Stimulated activated CD4-positive, alpha-beta T cell treated with anti-CD3 and anti-CD28 coated beads, TNF-alpha, amount 100 ng/mL, for 4 hours (primary cell): ENCODE measurements at places on chromosomes 5 and 9.

- DNase-seq = no peak
Measured at GRCh38 chr9:36802201-36802920, 229.7 kb downstream of the MELK start.

- DNase-seq = no peak
Measured at GRCh38 chr5:177107159-177107558, 20.4 kb downstream of the FGFR4 start.

DNA sequence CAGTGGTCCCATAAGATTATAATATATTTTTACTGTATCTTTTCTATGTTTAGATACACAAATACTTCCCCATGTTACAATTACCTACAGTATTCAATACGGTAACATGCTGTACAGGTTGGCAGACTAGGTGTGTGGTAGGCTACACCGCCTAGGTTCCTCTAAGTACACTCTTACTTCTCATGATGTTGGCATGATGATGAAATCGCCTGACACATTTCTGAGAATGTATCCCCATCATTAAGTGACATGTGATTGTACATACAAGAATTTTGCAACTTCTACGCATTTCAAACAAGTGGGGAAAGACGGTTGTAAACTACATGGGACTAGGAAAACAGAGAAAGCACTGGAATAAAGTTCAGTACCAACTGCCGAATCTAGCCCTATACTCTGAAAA lies 53.3 kb downstream of the SETX start:
- DNase-seq = no peak

- DNase-seq = no peak
Measured at GRCh38 chr5:170217831-170218230, 15.0 kb upstream of the C5orf58 start.

GRCh38 chr5:82129723-82130285 lies 148.3 kb downstream of the RPS23 start:
- DNase-seq = no peak

- DNase-seq = peak; percentile 14
Measured at GRCh38 chr9:88388886-88389605, 802 bp downstream of the SPIN1 start.

- no peak for DNase-seq
Measured at GRCh38 chr5:57859626-57860025, 377.0 kb upstream of the ACTBL2 start.

DNA sequence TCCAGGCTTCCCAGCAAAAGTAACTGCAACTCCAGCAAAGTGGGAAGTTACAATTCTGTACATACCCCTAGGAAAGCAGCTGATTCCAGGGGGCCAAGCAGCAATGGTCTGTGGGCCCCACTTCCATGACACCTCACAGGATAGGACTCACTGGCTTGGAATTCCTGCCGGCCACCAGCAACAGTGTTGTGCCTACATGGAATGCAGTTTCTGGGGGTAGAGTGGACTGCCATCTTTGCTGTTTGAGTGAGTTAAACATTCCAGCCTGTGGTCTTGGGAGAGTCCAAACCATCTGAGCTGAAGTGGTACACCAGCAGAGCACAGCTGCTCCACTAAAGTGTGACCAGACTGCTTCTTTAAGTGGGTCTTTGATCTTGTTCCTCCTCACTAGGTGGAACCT lies 13.4 kb upstream of the FBN2 start:
- DNase-seq = no peak

GRCh38 chr9:72113056-72113455 lies 36.2 kb upstream of the GDA start:
- no peak for DNase-seq

- DNase-seq = no peak
Measured at GRCh38 chr5:114449860-114450421, 88.1 kb downstream of the KCNN2 start.

GRCh38 chr5:114434396-114435219 lies 72.7 kb downstream of the KCNN2 start:
- no peak for DNase-seq
